Stimulated activated CD4-positive, alpha-beta T cell treated with anti-CD3 and anti-CD28 coated beads, TNF-alpha, amount 100 ng/mL, for 1 hour (primary cell): ENCODE measurements at places on chromosomes 1 and 21.

GRCh38 chr1:61224609-61225008, 142.2 kb downstream of the NFIA start:
- no peak for DNase-seq

- no peak for DNase-seq
These were observed 2.7 kb upstream of the OR10J4 start for GRCh38 chr1:159429074-159429861.

DNA sequence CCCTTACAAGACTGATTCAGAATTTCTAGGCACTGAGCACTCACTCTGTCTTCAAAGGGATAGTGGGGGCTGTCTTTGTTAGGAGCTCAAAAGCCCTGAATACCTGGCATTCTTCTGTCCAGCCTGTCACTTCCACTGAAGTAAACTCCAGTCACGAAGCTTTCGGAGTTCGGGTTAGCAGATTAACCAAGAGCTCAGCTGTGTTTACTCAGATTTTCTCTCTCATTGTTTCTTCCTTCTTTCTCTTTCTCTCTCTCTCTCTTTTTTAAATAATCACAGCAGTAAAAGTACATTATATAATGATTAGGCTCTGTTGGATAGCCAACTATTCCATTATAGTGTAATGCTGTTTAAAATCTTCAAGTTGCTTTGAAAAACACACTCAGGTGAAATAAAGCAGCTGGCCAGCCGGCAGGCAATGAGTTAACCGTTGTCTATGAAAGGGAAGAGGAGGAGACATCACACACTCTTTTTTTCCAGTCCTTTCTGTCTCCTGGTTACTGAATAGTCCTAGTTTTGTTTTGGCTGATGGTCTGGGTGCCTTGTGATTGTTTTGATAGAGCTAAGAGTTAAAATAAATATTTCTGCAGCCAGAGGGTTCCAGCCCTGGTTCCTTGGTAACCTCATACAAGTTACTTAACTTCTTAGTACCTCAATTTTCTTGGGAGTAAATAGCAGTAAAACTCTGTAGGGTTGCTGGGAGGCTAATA, 89.8 kb downstream of the ADSS2 start:
- DNase-seq: no peak

DNA sequence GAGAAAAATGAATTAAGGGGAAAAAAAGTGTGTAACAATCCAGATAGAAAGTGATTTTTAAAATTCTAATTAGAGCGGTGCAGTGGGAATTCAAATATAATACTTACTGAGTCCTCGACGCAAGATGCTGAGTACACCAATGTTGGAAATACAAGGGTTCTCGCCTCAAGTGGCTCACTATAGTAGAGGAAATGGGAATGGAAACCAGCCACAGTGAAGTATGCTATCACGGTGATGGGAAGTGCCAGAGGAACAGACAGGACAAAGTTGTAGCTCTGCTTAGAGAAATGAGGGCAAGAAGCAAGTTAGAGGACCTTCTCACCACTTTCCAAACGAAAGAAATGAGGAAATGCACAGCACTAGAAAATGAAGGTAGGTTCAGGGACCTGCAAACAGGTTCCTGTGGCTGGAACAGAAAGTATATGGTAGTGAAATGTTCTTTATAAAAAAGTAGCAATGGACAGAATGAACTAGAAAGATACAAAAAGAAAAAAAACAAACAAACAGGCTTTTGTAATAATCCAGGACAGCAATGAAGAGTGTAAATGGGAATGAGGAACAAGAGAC, 13.5 kb downstream of the EGLN1 start:
- DNase-seq: no peak

GRCh38 chr1:25664357-25665199, 48.0 kb downstream of the MAN1C1 start:
- no peak for DNase-seq

GRCh38 chr1:184770181-184770979, 15.7 kb upstream of the EDEM3 start:
- no peak for DNase-seq

GRCh38 chr1:65493802-65494201, 73.3 kb downstream of the LEPR start:
- no peak for DNase-seq

- DNase-seq: no peak
These were observed 2.7 kb upstream of the LPGAT1 start for GRCh38 chr1:211833174-211833820.

- no peak for DNase-seq
These were observed 100.9 kb upstream of the HMGB4 start for GRCh38 chr1:33762962-33763361.

DNA sequence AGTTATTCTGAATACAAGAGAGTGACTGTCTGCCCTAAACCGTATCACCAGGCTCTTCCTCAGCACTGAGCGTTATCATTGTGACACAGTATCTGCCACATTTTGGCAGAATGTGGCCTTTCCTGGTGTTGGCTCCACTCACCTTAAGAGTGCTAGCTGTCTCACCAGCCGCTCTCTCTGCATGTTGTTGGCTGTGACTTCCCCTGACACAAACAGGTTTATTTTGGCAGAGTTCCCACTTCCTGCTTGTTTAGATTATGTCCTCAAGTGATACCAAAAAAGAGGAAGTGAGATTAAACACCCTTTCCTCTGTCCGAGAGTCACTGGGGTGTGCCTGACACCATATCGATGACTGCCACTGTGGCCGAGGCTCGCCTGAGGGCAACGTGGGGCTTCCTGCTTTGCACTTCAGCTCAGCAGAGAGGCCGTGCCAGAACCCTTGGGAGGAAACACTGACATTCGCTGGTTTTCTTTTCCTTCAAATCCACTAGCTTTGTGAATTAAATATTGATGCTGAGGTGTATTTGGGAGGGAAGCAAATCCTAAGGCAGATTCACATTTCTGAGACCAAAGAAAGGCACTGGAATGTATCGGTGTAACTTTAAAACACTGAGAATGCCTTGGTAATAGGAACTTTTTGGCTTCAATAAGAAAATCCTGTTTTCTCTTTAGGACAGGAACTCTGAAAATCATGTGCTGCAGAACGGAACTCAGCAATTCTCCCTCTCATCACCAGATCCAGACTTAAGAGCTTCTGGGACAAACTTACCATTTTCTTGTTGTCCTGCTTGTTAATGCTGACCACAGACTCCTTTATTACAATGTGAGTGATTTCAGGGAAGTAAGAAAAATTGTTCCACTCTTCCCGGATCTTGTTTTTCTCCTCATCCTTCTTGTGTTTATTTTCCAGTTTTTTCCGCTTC, 102.1 kb downstream of the JAK1 start:
- peak; percentile 13 for DNase-seq

- DNase-seq: no peak
These were observed 141.9 kb downstream of the SDCCAG8 start for GRCh38 chr1:243397613-243398321.

DNA sequence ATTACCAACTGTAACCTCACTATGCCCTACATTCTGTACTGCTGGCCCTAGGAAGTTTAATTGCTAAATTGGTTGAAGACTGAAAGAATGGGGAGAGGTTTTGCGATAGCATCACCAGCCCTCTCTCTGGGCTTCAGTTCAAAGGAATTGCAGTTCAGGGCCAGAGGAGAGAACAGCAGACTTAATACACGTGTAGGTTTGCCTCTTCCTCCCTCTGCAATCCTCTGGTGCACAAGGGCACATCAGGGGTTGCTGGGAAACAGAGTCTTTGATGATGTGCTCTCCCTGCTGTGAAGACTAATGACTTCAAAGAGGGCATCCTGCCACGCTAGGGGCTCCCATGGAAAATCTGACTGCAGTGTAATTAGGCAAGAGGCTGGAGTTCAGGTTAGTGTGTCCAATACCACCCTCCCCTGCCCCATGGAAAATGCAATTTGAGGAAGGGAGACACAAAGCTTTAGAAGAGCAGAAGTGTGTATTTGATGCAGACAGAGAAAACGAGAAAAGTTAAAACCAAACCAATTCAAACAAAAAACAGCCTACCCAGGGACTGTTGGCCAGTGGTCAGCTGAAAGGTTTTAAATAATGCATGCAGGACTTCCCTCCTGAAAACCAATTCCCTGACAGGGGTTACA, 167.9 kb downstream of the ASTN1 start:
- no peak for DNase-seq

DNA sequence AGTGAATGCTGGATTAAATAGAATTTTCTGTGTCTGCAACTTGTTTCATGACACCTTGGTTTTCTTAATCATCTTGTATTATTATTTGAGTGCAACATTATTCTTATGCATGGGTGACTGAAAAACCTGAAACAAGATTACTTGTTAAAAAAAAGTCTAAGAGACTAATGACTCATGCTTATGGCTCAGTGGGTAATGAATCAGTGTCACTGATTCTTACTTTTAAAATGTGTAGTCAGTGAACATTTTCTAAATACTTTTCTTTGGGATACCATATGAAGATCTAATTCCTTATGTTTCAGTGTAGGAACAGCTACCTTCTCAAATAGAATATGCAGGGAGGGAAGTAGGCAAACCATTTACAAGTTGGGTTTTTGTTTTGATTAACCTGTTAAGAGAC, 65.5 kb downstream of the PRKAA2 start:
- DNase-seq: no peak

DNA sequence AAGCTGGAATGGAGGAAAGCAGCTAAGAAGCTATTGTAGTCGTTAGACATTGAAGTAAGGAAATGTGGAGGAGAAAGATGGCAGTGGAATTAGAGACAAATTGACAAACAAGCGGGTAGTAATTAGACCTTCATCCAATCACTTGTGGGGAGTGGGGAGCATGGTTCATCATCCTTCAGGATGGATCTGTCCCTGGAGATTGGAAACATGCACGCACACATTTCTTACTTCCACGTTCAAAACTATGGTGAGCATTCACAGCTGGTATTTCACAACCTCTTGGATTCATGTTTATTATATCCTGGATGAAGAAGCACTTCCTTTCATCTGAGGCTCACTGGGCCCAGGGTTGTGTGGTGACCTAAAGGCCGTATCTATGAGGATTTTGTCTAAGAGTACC, 188.1 kb downstream of the ST6GALNAC3 start:
- DNase-seq: no peak

GRCh38 chr1:65297706-65298105, 11.6 kb upstream of the DNAJC6 start:
- DNase-seq: no peak

- no peak for DNase-seq
These were observed 661.8 kb downstream of the MATN1 start for GRCh38 chr1:30061292-30062220.

DNA sequence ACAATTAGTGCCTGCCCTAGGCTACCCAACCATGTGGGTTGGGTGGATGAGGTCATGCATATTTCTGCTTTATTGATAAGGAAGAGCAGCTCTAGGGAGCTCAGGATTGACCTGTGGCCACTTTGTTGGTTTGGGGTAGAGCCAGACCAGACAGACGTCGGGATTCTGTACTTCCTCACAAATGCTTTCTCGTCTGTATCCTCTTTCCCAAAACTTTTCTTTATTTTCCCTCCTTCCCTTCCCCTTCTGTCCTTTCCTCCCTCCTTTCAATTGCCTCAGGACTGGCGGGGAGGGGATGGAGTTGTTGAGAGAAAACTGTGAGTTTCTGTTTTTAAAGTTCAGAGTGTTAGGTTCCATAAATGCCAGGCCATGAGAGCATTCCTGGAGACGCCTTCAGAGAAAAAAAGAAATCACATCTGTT, 68.0 kb downstream of the UCK2 start:
- DNase-seq: no peak

DNA sequence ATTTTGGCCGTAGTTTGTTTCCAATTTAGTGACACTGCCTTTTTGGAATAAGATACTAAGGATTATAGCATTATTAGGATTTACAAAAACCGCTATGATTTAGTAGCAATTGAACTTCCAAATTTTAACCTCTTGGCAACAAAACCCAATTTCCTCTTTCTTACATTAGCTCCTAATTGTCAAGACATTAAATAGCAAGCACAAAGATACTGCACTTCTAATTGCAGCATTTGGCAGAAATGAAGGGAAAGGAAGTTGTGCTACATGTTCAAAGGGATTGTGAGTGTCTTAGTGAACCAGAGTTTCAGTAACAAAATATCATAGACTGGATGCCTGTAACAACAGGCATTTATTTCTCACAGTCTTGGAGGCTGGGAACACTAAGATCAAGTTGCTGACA, 99.9 kb downstream of the NUF2 start:
- no peak for DNase-seq

GRCh38 chr1:94524531-94524930, 17.0 kb downstream of the F3 start:
- DNase-seq: no peak

DNA sequence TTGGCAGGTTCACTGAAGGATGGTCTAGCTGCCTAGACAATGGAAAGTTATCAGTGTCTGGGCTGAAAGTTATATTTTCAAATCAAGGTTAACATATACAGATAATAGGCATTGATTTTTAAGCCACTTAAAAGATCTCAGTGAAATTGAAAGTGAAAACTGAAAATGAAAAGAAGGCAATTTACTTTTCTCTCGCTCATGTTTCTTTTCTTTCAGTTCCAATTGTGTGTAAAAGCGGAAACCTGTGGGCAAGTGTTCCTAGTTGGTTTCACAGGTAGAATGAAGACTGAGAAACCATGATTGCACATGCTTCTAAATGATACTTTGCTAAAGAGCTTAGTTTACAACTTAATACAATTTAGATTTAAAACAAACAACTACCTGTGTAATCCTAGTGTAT, 383.7 kb downstream of the ZP4 start:
- no peak for DNase-seq

DNA sequence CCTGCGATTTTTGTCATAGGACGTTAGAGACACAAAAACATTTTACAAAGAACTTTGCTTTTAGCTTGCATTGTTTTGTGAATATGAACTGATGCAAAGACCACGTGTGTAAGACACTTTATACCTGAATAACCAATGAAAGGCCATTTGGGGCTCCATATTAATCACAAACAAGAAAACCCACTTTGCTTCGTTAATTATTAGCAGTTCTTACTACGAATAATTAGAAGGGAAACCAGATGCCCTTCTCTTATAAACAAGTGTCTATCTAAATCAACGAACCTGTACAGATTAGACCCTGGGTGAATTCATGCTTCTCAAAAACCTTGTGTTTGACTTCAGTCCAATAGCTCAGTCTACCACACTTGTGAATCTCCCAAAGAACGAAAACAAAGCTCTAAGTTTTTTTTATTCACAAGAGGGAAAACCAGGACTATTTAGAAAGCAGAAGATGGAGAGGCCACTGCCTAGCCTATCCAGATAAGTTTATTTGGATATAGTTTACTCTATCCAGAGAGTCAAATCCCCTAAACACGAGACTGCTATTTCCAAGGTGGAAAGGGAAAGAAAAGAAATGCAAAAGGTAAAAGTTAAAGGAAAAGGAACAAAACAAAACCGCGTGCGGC, 897 bp downstream of the CYYR1 start:
- no peak for DNase-seq

GRCh38 chr1:114902343-114902742, 47.7 kb downstream of the SYCP1 start:
- DNase-seq: no peak

DNA sequence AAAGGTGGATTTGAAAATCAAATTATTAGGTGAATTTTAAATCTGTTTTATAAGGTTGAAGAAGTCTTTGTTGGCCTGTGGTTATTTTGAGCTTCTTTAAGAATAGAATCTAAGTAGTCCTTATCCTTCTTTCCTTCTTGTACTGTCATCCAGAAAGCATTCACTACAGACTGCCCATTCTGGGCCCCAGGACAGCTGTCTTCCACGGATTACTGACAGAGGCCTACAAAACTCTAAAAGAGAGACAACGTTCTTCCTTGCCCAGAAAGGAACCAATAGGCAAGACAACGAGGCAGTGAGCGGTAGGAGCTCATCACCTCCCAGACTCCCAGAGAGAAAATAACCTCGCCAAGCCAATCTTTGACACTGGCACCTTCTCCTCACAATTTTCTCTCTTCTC, 24.4 kb upstream of the PIGC start:
- DNase-seq: no peak
